ENCODE measurements at places on chromosomes 5 and 9. TPM values are rescaled to one million over a fixed set of nuclear protein-coding genes. Genes with fewer than 3 reads are reported as not detected.

DNA sequence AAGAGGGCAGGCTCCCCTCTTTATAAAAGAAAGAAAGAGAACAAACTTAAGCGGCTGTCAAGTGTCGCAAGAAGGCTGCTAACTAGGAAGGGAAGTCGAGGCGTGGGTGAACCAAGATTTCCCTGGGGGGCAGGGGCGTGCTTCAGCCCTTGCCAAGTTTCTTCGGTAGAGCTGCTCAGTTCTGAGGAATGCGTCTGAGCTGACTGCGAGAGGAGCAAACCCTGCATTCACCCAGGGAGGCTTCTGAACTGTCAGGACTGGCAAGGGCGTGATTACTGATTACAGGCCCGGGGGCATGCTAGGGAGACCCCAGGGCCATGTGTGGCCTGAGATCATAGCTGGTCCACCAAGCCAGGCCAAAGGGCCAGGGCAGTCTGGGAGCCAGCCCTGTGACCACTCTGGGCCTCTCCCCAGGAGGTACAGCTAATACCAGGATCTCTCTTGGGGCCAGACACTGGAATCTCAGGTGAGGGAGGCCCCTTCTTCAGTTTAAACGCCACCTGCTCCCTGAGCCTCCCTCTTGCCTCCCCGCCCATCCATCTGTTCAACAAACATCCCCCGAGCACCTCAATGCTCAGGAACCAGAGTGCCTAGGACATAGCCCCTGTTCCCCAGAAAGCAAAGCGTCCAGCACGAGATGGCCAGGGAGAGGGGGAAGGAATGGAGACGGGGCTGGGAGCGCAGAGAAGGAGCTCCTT, 30.9 kb downstream of the SARDH start:
- DNase-seq, result no peak

DNA sequence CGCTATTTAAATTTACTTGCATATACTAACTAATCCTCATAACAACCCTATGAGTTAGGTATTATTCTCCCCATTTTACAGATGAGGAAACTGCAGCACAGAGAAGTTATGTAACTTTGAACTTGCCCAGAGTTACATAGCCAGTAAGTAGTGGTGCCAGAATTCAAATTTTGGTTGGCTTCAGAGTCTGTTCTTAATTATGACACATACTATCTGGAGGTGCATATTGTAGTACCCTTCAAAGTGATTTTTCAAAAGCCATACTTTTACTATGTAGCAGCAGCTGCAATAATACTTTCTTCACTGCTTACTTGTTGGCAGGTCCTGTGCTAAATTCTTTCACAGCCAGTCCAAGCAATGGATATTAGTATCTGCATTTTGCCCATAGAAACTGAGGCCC, 16.4 kb downstream of the MAN2A1 start:
- no peak for DNase-seq

DNA sequence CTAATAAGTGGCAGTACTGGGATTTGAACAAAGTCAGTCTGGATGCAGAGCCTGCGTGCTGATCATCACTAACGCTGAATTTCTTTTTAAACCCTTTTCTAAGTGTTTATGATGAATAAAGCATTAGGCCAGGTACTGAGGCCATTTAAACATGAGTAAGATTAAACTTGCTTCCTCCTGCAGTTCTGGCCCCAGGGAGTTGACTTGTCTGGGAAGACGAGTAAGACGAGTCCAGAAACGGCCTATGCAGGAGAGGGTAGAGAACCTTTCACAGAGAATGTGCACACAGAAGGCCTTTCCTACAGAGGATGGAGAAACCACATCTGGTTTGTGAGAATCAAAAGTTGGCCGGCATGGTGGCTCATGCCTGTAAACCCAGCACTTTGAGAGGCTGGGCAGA, 42.9 kb downstream of the SPRY4 start:
- no peak for DNase-seq

DNA sequence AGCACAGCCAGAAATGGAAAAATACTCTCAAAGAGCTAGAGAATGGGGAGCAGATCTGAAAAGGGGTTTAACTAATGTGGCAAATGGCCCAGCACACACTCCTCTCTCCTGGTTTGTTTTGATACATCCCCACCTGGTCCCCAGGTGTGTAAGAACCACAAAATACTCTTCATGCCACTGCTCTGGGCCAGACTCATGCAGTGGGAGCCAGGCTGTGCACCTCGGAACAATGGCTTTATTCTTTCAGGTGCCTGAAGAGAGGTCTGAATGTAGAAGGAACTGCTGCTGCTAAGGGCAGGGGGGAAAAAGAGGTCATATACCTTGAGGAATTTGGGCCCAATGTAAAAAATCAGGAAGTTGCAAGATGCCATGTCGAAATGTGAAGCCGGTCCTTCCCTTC, 123.9 kb upstream of the ADAMTSL1 start:
- DNase-seq, result no peak

DNA sequence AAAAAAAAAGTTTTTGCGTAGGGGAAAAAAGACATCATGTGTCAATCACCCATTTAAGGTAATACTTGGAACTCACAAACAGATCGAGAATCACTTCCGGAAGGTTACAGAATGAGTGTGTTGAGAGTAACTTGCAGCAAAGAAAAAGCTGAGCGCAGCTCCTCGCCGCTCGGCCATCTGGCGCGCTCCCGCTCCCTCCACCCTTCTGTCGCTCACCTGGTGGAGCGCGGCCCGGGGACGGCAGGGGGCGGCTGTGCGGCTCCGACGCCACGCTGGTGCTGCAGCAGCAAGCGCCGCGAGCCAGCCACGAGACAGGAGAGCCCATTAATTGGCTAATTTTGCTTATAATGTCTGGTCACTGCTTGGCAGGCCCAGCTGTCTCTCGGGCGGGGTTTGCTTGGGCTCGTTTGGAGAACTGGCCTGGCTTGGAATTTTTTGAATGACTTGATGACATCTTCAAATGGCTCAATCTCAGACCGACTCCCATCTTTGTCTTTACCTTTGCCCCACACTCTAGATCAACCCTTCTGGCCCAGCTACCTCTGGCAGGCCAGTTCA, 601.8 kb downstream of the CCDC171 start:
- DNase-seq, result peak; percentile 58

GRCh38 chr5:138752951-138753793, at the start of gene CTNNA1:
CTNNA1 (plus strand) TSS chr5:138753425; CDS start chr5:138781925, 28,500 bp downstream.
- DNase-seq, result peak; percentile 73

GRCh38 chr9:86594724-86595123, 240.5 kb upstream of the TUT7 start:
- peak; percentile 11 for DNase-seq

- DNase-seq, result peak; percentile 52
These were observed 273.8 kb upstream of the TARS1 start for GRCh38 chr5:33166948-33167347.

- DNase-seq, result no peak
These were observed 845.6 kb upstream of the CDH6 start for GRCh38 chr5:30347858-30348257.

GRCh38 chr9:10008101-10008799, 604.6 kb downstream of the PTPRD start:
- no peak for DNase-seq

DNA sequence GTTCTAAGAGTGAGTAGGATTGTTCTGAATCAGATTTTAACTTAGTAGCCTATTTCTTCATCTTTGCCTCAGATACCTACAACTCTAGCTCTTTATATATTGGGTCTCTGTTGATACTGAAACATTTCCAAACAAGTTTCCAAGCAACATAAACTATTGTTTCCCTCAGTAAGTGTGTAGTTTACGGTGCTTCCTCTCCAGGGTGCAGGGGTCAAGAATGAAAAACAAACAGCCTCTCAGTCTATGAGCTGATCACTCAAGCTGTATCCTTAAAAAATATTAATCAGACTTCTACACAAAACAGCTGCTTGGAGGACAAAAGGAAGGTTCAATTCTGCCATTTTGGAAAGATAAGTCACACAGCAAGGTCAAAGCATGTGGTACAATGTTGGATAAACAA, 75.0 kb downstream of the ADAMTS12 start:
- peak; percentile 80 for DNase-seq

- no peak for DNase-seq
These were observed 28.8 kb downstream of the ANXA6 start for GRCh38 chr5:151128817-151129216.

- no peak for DNase-seq
These were observed 94.7 kb downstream of the GCNT1 start for GRCh38 chr9:76553680-76554079.

- DNase-seq, result no peak
These were observed 12.8 kb upstream of the NRARP start for GRCh38 chr9:137314561-137315560.

GRCh38 chr5:174140452-174141020, 95.0 kb downstream of the NSG2 start:
- DNase-seq, result no peak

DNA sequence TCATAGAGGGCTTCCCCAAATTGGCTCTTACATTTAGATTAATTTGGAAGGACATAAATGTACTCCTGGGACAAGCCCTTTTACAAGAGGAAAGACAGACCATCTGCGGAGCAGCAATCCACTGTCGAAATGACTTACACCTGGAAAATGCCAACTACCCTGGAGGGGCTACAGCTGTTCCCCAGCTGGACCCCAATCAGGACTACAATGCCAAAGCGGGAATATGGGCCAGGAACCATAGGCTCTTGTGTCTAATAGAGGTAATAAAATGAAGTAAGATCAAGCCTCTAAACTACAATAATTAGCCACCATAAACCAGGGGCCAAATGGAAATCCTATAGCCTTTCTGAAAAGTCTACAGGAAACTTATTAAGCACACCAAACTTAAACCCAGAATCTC, 581.3 kb downstream of the PDE4D start:
- DNase-seq, result no peak

- no peak for DNase-seq
These were observed 102.7 kb downstream of the HSPA4 start for GRCh38 chr5:133154274-133155075.

Gene PCDHB15
- total RNA-seq, result not detected

Gene STC2
- 311 TPM for total RNA-seq

Gene NOXA1
- total RNA-seq, result not detected

Gene SLC45A2
- total RNA-seq, result not detected

Gene FYB1
- not detected for total RNA-seq

Gene SPINK1
- total RNA-seq, result not detected

All from M059J (cell line).